ENCODE measurements at places on chromosomes 1 and 21.
A peak's percentile ranks its signal among the peaks of the same experiment; 100 is the strongest.

DNA sequence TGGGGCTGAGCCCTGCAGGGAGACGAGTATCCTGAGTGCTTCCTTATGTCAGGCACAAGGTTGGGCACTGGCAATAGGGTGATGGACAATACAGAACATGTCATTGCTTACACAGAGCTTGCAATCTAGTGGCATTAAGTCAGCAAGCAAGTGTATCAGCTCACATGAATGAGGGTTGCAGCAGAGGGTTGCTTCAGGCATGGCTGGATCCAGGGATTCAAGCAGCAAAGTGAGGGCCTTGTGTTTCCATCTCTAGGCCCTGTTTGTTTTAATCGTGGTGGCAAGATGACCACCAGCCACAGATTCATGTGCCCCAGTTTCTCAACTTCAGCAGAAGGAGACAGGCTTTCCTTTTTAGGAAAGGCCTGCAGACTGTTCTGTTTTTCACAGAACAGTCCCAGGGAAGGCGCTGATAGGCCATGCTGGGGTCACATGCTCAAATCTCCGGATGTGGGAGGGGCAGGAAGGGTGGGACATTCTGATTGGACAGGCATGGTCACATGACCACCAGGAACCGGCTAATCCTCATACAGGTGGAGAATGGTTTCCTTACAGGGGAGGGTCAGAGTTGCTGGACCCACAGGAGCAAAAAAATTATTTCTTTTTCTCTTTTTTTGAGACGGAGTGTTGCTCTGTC lies 14.4 kb downstream of the PLOD1 start:
- DNase-seq, result no peak

GRCh38 chr1:203338335-203339036 lies 12.4 kb downstream of the FMOD start:
- DNase-seq, result peak; percentile 52

GRCh38 chr1:228101614-228101993 lies 1.5 kb downstream of the C1orf35 start:
- DNase-seq, result no peak

DNA sequence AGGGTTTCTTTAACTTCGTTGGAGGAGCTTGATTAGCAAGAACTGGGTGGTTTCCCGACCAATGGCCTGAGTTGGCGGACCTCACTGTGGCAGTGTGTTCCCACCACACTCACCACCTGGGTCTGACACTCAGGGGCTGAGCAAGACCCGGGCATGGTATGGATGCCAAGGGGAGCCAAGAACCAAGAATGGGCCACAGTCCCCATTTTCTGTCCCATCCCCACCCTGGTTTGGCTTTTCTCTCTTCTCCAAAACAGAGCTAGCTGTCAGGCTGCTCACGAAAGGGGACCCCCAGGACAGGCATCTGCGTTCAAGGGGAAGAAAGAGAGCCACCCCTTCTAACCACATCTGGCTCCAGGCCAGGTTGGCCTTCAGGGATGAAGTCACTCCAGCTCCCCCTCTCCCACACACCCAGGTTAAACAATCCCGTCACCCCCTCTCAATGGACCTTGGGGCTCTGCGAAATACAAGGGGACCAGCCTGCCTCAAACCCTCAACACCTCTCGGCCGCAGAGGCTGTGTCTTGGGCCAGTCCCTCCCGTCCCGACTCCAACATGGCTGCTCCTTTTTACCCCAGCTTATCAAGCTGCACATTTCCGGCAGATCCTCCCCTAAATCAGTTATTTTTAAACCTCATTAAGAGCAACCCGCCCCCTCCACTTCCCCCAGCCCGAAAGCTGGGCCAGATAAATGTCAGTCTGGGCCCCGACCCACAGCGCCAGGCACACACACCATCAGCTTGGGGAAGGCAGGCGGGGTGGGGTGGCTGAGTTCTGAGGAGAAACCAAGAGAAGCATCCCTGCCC lies 3.4 kb downstream of the TAGLN2 start:
- DNase-seq, result no peak

GRCh38 chr1:21289700-21290545 lies at the start of gene ECE1:
Gene ECE1, minus strand, starts transcription at chr1:21290463. Its CDS starts 49 bp downstream, at chr1:21290414.
- peak; percentile 50 for DNase-seq

Data from NCI-H526 (cell line).